Stimulated activated CD8-positive, alpha-beta memory T cell treated with anti-CD3 and anti-CD28 coated beads, Interleukin-7, amount 100 ng/mL, for 1 hour (primary cell): ENCODE measurements at places on chromosomes 2 and 18.

- no peak for DNase-seq
These were observed 363.6 kb downstream of the RNF144A start for GRCh38 chr2:7280790-7281189.

- DNase-seq, result no peak
These were observed 124.6 kb downstream of the TFCP2L1 start for GRCh38 chr2:121160366-121160765.

DNA sequence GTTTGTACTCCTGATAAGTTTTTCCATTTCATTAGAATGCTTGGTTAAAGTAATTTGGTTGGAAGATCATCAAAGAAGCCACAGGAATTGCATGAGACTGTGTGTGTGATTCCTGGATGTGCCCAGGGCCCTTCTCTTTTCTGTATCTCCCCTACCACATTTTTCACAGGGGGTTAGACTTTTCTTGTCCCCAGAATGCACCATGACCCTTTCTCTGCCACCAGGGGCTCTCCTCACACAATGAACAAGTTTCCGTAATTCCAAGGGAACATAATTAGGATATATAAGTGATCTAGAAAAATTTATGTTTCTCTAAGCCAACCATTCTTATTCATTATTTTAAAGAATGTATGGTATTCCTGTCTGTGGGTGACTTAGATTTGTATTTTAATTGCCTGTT, 291.8 kb downstream of the NEDD4L start:
- DNase-seq, result no peak

GRCh38 chr2:36368438-36368837, 12.9 kb downstream of the CRIM1 start:
- DNase-seq, result no peak
